ENCODE measurements at places on chromosomes 7 and 10.

DNA sequence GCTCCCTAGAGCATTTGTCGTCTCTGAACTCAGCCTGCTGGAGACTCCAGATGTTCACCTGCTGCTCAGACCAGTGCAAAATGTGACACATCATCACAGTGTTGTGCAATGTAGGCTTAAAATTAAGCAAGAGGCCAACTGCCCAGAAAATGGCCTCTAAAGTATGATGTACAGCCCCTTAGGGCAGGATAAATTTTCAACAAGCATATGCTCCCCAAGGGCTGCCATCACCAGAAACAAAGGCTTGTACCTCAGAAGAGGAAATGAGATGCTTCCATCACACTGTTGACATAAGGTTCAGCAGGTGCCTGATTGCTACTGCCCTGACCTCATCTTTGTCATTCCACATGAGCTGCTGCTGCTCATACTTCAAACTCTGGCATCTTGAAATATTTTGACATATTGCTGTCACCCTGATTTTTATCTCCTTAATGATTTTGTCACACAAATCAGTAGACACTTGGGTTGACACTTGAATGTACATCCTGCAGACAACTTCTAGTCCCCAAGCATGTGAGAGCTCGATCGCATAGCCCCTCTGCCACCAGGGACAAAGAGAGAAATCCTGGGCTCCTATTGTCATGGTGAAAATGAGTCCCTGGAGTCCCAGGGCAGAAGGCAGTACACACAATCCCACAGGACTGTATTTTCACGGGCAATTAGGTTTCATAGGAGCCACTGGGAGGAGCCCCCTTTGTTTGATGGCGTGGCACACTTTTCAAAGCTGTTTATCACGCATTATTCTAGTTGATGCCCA lies 219.7 kb upstream of the STK17A start:
- no peak for DNase-seq

- DNase-seq = no peak
Observed at GRCh38 chr7:73933091-73933490, 72.1 kb downstream of the TMEM270 start.

- no peak for DNase-seq
Observed at GRCh38 chr10:128147064-128147463, 20.8 kb upstream of the MKI67 start.

- DNase-seq = no peak
Observed at GRCh38 chr7:51023547-51023946, 240.9 kb upstream of the GRB10 start.

GRCh38 chr7:70214071-70214470 lies 615.8 kb downstream of the AUTS2 start:
- no peak for DNase-seq

DNA sequence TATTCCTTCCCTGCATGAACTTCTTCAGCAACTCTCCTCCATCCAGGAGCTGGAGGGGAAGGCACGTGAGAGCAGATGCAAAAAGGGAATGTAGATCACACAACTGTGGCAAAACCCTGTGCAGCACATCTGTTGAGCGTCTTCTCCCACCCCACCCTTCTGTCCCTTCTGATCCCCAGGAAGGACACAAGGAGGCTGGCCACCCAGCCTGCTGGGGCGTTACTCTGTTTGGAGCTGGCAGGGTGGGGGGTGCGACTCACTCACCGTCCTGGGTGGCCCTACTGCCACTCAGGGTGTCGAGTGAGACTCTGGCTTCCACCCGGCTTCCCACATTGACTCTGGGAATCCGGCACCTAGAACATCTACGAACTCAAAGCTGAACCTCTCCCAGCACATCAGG lies 10.2 kb upstream of the MMP21 start:
- no peak for DNase-seq

- DNase-seq = no peak
Observed at GRCh38 chr10:131998845-131999681, 17.3 kb upstream of the BNIP3 start.

Measured in NCI-H1092 treated with DMSO at 0.1 percent for 48 hours (cell line).